ENCODE measurements at places on chromosomes 11 and 22.
A peak's percentile ranks its signal among the peaks of the same experiment; 100 is the strongest.

- DNase-seq: peak; percentile 88
Measured at GRCh38 chr22:17576470-17576869, 13.2 kb downstream of the SLC25A18 start.

DNA sequence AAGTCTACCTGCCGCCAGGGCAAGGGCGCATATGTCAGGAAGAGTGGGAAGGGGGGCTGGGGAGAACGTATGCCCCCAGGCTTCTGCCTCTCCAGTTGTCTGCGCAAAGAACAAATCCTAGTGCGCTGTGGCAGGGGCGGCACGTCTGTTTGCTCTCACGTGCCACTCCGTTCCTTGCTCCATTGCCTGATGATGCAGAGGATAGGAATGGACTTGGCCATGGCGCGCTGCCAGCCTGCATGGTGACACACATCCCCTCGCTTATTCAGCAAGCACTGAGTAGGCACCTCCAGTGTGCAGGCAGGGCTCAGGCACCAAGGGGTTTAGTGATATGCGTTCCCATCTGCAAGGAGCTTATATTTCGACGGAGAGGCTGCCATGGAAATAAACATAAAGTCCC, 45.4 kb upstream of the SLC22A12 start:
- DNase-seq: peak; percentile 51

GRCh38 chr11:134527382-134528243, 115.6 kb upstream of the B3GAT1 start:
- DNase-seq: no peak

GRCh38 chr11:110833033-110833484, 120.8 kb upstream of the ARHGAP20 start:
- DNase-seq: peak; percentile 60

DNA sequence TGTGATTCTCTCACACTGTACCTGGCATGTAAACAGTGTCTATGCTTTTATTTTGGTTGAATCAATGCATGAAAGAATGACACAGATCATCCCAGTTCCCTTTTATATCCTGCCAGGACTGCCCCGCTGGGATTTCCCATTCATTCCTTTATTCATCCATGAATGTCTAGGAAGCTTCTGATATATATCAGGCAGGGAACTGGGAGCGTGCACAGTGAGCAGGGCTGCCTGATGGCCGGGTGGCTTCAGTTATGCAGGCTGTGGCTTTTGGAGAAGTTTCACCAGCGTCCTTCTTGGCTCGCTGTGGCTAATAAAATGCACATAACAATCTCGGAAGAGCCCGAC, 789.0 kb downstream of the TBC1D22A start:
- DNase-seq: no peak

DNA sequence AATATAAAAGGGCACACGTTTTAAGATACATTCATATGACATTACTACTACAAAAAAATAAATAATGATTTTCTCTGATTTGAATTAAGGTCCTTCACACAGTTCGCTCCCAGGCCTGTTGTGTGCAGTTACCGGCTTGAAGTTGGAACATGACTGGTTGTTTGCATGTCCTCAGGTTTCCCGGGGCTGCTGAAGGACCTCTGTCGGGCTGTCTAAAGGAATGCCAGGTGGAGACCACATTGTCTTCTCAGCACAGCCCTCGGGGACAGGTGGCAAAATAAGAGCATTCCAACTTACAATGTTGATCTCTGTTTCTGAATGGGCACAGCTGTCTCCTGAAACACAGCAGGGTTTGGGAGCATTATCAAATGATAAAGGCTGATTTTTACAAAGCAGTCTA, 14.9 kb downstream of the VSIG10L2 start:
- no peak for DNase-seq

- no peak for DNase-seq
Measured at GRCh38 chr22:42357634-42358296, 74.4 kb downstream of the NFAM1 start.

- no peak for DNase-seq
Measured at GRCh38 chr22:39443398-39443797, 13.4 kb upstream of the MGAT3 start.

- no peak for DNase-seq
Measured at GRCh38 chr11:3969613-3970012, 114.1 kb downstream of the STIM1 start.

DNA sequence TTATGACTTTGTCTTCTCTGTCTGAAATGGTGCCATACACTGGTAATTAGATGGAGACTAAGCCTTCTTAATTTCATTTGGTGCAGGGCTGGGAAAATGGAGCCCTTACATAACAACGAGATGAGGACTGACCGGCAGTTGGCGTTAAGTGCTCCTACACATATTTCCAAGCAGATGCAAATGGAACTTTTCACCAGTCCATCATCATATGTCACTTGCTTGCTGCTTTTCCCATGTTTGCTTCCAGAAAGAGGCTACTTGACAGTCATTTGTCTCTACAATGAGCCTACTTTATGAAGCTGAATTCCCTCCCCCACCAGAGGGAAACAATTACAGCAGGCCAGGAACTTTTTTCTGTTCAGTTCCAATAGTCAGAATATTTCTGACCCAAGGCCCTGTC, 32.6 kb downstream of the SVIP start:
- DNase-seq: no peak

- peak; percentile 72 for DNase-seq
Measured at GRCh38 chr11:12876340-12876739, 132.8 kb upstream of the RASSF10 start.

DNA sequence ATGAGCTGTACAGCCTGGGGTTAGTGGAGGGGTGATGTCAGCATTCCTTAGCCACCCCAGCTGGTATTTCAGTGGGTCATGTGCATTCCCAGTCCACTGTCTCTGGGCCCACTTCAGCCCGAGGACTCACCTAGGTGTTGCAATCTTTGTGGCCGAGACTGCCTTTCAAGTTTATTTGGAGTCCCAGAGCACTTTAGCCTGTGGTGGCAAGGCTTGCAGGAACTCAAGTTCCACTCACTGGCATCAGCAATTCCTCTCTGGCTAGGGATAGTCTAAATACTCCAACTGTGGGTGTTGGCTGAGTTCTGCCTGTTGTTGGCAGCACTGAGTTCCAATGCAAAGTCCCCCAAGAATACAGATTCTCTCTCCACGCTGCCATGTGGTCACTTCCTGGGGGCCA, 191.6 kb upstream of the PGR start:
- no peak for DNase-seq

DNA sequence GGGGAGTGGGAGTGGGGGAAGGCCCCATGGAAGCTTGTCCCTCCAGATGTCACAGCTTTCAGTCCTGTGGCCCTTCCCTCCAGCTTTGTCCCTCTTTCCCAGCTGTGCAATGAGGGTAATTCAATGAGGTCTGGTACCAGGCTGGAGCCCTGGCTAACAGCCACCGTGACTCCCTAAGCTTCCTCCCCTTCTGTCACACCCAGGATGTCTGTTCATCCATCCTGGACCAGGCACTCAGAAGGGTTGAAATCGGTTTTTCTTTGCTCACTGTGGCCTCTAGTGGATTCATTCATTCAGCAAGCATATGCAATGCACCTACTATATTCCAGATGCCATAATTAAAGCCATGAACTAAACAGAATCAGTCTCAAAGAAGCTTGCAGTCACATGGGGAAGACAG, 38.7 kb downstream of the SYT13 start:
- no peak for DNase-seq

- peak; percentile 92 for DNase-seq
Measured at GRCh38 chr22:26471522-26471921, 12.1 kb downstream of the HPS4 start.

- no peak for DNase-seq
Measured at GRCh38 chr22:25736378-25737011, 5.5 kb upstream of the MYO18B start.

DNA sequence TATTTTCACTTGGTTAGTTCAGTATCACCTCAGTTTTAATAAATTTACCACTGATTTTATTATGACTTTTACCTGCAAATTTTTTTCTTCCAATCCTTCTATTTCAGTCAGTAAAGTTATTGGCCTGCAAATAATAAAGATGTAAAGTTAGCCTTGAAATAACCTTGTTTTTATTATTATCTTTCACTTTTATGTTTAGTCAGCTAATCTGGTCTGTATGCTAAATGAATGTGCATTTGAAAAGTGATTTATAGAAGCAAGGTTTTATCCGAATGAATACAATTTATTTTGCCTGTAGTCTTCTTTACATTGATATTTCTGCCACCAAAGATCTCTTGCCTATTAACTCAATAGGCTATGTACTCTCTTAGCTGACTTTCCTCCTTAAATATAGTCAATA, 425.7 kb downstream of the CNTN5 start:
- no peak for DNase-seq

- peak; percentile 70 for DNase-seq
Measured at GRCh38 chr11:15941206-15941770, 415.1 kb downstream of the SOX6 start.

All from fibroblast of skin of abdomen (primary cell).